Urothelium cell line (cell line): ENCODE measurements at places on chromosomes 2 and 18.

DNA sequence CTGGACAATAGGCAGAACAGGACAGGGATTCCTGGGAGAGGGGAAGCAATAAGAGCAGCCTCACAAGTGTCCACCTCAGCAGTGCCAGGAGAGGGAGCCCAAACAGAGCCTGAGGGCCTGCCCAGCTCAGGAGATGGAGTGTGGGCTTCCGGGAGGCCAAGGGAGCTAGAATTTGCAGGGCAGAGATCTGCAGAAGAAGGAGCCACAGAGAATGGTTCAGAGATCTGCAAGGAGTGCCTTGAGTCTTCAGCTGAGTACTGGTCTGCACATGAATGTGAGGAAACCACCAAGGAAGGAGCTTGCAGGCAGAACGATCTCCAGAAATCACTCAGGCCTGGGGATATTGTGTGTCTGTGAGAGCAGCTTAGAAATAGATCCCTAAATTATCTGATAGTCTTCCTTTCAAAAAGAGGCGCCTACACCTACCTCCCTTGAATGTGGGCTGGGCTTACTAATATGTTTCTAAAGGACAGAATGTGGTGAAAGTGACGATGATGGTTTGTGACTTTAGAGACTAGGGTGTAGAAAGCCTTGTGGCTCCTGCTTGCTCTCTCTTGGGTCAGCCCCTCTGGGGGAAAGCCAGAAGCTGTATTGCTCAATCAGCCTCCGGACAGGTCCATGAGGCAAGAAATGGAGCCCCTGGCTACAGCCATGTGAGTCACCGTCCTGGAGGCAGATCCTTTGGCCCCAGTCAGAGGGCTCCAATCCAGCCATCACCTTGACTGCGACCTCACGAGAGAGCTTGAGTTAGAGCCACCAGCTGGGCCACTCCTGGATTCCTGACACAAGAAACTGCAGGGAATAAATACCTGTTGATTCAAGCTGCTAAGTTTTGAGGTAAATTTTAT lies 7.6 kb upstream of the LPIN1 start:
- DNase-seq = peak; percentile 64

DNA sequence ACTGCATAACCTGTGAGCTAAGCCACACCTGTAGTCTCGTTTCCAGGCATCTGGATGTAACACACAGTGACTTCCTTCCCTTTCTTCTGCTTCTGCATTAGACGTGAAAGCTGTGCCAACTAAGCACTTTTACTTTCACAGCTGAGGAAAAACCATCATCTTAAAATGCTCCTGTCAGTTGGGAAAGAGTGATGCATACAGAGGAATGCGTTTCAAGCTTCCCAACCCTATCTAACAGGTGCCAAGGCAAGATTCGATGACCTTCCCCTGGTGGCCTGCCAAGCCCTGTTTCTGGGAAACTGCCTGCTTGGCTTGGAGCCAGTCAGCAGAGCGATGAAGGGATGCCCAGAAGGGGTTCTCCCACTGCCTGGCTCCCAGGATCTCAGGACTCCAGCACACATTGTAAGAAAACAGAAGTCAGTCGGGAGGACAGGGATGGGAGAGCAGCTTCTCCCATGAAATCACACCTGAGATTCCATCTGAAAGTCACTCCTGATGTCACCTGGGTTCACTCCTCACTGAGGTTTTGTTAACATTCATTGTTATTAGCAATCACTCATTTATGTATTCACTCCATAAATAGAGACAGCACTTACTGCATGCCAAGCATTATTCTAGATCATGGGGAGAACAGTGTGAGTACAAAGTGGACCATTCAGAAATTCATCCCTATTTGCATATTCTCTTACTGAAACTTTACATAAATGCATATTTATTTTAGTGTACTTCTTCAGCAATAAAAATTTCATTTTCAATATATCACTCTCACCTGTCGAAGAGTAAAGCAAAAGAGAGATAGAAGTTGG lies 64.1 kb downstream of the DTNA start:
- DNase-seq = peak; percentile 38

- no peak for DNase-seq
Observed at GRCh38 chr2:63778391-63778790, 63.3 kb upstream of the UGP2 start.

DNA sequence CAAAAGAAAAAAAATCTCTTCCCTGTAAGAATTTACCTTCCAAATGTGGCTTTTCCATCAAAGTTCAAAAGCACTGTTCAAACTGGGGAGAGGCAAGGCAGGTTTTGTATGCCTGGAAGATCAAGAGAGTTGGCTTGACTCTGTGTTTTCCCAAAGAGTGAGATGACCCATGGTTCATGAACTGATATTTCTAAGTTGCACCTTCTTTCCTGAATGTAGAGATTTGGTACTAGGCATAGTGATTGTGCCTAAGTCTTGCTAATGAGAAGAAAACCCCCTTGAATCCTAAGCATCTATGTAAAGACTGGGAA lies 23.4 kb upstream of the LPIN1 start:
- DNase-seq = no peak

- DNase-seq = no peak
Observed at GRCh38 chr18:39942702-39943101, 2012.3 kb upstream of the PIK3C3 start.

- no peak for DNase-seq
Observed at GRCh38 chr2:169300636-169301530, 61.5 kb downstream of the LRP2 start.

GRCh38 chr18:62455222-62455621 lies 67.6 kb upstream of the ZCCHC2 start:
- DNase-seq = no peak

DNA sequence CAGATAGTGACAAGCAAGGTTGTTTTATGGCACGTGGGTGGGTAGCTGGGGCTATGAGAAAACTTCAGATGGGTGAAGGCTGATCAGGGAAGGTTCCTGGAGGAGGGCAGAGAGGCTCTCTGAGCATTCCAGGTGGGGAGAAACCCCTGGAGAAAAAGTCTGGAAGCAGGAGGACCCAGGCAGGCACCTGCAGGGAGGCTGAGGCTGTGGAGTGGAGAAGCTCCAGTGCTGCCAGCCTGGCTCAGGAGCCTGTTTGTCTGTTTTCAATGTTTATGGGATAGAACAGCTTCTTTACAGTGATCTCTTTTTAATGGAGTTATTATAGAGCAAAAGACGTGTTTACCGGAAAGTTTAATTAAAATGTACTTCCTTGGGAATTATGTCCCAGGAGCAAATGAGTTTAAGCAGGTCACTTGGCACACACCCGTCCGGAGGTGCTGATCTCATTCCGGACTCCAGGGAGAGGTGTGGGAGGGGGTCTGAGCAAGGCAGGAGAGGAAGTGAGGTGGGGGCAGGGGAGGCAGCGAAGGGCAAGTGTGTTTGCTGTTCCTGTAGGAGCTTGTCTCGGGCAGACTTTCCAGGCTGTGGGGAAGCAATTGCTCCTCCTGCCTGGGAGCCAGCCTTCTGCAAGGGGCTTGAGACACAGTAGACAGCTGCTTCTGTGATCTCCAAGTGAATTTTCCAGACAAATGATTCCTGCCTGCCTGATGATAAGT lies 239.5 kb downstream of the MYCN start:
- DNase-seq = no peak

- DNase-seq = no peak
Observed at GRCh38 chr2:98947554-98947953, 11.5 kb upstream of the CRACDL start.

DNA sequence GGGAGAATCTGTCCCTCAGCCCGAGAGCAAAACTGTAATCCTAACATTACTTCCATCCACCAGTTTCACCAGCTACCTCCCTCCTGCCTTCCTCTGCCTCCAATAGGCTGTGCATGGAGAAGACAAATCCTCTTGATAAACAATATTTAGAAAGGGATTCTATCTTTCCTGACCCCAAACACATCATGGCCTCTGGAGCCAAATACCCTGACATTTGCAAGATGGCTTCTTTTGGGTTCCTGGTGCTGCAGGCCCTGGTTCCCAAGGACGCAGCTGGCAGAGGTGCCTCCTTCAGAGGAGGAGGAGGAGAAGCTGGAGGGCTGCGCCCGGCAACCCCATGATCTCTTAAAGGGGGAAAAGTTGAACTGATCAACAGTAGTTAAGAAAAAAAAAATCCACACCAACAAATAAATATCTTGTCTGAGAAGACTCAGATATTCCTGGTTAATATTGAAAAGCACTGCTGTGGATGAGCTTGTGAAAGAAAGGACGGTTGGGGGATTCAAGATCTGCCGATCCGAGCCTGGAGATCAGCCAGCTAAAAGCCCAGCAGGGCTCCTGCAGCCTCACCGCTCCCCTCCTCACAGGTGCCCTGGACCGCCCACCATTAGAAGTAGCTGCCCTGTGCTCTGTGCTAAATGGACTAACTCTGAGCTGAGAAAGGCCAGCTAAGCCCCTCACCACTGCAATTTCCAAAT lies 116.8 kb downstream of the MSH2 start:
- no peak for DNase-seq

- no peak for DNase-seq
Observed at GRCh38 chr2:61262699-61263098, 100.7 kb downstream of the C2orf74 start.

DNA sequence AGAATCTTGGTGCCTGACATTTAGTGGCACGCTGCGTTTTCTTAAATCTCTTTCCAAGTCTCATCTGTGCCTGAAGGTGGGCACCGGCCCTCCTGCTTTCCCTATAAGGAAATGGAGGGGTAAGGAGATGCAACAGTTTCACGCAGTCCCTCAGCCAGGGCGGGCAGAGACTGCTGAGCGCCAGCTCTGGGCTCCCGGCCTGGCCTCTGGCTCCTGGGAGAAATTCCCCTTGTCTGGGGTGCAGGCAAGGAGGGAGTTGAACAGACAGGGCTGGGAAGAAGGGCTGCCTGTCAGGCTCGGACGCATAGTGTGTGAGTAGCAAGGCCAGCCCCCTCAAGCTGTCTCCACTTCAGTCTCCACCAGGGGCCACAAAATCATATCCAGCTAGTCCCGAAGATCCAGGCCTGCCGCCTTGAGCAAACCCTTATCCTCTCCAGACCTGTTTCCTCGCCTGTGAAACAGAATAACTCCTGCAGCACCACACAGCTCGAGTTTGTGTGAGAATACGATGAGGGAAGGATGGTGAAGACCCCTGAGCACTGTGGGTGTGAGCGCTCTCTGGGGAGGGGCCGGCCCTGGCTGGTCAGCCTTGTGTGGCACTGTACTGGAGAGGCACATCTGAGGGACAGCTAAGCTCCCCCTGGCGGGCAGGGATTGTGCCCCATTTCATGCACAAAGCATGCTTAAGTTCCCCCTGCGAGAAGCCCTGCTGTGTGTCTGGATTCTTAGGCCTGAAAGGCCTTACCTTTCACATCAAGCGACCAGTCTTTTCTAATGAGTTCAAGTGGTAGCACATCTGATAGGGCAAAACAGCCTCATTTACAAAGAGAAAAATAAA lies 33.8 kb downstream of the SDC1 start:
- peak; percentile 41 for DNase-seq

GRCh38 chr2:217551252-217551899 lies 451.4 kb downstream of the TNS1 start:
- peak; percentile 81 for DNase-seq

GRCh38 chr2:135951041-135951583 lies 34.3 kb downstream of the DARS1 start:
- DNase-seq = no peak

DNA sequence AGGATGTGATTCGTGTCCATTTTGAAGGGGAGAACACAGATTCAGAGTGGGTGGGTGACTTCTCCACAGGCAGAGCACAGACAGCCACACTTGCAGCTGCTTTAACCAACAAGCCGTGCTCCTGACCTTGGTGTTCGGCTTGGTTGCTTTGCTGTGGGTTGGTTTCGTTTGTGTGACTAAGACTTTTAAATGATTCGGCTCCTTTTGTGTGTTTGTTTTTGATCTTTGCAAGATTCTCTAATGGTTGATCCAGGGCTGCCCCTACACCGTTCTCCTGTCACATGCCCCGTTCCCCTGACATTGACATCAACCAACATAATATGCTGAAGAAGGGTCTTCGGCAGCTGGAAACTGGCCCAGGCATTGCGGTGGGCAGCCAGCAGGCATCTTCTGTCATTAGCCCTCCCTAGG lies 95.9 kb upstream of the MBOAT2 start:
- DNase-seq = peak; percentile 27

DNA sequence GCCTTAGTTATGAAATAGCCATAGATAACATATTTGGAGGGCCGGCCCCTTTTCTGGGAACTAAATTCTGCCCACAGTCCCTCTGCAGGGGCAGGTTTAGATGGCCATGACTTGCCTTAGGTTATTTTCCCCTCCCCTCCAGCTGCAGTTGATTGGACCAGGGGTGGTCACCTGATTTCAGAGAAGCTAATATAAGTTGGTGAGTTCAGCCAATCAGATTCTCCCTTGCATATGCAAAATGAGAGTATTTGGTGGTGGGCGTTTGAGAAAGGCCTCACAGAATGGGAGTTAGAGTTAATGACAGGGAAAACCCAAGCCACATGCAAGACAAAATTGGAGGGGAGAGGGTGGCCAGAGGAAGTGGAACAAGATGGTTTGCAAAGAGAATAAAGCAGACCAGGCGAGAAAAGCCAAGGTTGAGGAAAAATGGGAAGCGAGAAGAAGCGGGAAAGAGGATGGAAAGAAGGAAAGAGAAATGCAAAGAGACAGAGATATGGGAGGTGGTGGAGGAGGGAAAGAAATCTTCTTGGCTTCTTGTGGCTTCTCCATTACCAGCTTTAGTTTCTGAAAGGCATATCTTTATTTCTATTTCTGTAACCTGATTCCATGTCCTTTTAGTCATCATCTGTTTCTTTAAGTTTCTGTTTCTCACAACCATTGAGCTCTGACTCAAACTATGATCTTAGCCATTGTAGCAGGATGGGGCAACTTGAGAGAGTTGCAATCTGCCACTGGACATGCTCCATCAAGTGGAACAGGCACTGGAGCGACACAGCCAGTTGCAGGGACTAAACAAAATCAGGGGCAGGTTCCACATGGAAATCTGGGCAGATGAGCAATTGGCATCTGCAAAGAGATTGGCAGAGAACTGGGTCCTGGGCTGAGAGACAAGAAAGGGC lies 108.1 kb upstream of the SIX3 start:
- DNase-seq = no peak

DNA sequence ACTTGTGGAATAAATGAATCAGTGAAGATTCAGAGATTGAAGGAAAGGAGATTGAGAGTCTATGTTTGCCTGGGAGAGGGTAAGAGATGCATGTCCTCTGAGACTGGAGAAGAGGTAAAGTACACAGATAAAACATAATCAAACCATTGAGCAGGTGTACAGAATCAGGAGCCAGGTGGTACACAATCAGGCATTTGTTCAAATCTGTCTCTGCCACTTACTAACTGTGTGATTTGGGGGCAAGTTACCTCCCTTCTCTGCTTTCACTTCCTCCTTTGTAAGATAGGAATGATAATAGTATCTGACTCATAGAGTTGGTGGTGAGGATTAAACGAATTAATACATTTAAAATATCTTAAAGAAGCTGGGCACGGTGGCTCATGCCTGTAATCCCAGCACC lies 94.0 kb downstream of the CDK15 start:
- DNase-seq = no peak

DNA sequence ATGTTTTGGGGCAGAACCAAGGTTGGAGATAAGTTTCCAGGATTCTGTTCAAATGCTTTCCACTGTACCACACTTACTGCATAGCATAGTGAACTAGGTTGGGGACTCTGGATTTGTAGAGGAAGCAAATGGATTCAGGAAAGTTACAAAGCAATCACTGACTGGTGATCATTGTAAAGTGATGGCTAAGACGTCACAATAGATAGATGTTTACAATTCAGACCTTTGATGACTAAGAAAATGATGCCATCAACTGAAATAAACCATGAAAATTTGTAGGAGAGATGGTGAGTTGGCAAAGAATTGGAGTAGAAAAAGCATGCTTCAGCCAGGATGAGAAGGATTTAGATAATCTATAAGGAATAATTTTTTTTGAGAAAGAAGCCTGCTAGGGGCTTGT lies 178.0 kb downstream of the UBE2E3 start:
- DNase-seq = no peak
